Esophagus muscularis mucosa (tissue), 4 donors: ENCODE measurements at places on chromosomes 7 and 10. TPM values are rescaled to one million over a fixed set of nuclear protein-coding genes. Genes with fewer than 3 reads are reported as not detected.

- no peak for DNase-seq
These were observed 4.3 kb upstream of the LOXL4 start for GRCh38 chr10:98272245-98272644.

DNA sequence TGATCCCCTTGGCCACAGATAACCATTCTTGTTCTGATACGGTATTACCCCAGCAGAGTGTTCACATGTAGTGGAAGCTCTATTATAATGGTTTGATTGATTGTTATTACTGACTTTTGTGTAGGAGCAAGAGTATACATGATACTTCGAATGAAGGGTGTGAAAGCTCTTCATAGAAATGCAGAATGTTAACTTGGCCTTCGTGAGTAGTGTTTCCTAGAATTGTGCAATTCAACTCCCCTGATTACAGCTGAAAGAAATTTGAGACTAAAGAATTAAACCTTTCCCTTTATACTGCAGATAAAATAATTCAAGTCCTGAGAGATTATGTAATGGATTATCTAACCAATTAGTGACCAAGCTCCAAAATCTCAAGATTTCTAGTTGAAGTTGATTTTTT, 38.2 kb downstream of the MKLN1 start:
- DNase-seq = no peak

The BTRC gene
- 10.4 TPM for total RNA-seq

The NFE2L3 gene
- total RNA-seq = 2.7 TPM
